ENCODE measurements at places on chromosomes 3 and 15.

- DNase-seq, result no peak
Observed at GRCh38 chr3:193372783-193373182, 5.8 kb downstream of the ATP13A5 start.

- DNase-seq, result no peak
Observed at GRCh38 chr3:57078344-57078634, 17.8 kb downstream of the SPATA12 start.

GRCh38 chr3:25903371-25904129, 113.7 kb downstream of the OXSM start:
- DNase-seq, result no peak

- no peak for DNase-seq
Observed at GRCh38 chr3:37571269-37571668, 290.4 kb upstream of the CTDSPL start.

DNA sequence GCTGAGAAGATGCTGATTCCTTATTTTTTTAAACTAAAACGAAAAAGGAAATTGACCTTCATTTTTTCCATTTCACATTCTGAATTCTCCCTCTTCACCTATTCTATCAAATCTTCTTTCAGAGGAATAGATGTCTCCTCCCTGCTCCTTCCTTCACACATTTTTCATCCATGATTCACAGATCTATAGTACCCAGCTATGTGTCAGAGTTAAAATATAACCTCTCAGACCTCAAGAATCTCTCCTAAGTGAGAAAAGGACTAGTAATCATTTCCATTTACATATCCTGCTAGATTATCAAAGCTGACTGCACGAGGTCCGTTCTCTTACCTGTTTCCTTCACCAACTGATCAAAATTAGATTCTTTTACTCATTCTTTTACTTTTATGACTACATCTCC, 1297.6 kb upstream of the ALCAM start:
- no peak for DNase-seq

- no peak for DNase-seq
Observed at GRCh38 chr3:59654123-59654479, 604.3 kb upstream of the CFAP20DC start.

GRCh38 chr3:44280077-44280476, 38.4 kb downstream of the TOPAZ1 start:
- DNase-seq, result no peak

DNA sequence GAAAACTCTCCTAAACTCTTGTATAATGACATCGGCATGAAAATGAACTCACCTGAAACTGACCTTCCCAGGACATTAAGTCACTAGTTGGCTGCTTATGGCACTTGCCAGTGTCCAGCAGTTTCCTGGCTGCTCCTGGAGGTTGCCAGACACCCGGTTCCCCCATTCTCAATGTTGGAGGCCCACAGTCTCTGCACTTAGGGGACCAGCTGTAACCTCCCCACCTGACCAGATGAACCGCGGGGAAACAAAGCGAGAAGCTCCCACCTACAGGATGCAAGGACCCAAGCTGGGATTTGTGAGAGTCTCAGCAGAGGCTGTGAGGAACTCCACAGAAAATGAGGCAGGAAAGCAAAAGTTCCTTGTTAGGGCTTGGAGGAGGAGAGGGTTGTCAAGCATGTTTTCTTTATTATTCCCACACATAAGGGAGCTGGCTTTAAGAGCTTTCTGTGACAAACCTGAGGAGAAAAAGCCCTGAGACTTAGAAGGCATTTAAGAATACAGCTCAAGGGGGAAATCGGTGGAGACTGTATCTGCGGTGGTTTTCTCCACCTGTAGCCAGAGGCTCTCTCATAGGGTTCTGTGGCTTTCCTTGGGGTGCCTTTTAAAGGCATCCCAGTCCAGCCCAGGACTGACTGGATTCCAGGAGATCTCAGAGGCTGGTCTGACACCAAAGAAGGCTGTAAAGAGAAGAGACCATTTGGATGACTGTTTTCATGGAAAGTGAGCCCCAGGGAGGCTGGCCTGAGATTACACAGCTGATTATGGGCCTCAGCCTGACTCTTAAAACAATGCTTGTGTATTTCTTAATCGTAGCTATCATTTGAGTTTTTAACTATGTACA, 4.6 kb downstream of the TPM1 start:
- DNase-seq, result no peak

GRCh38 chr3:42270561-42270960, 4.6 kb upstream of the CCK start:
- DNase-seq, result no peak

GRCh38 chr3:126903521-126903920, 79.4 kb upstream of the PLXNA1 start:
- DNase-seq, result no peak

GRCh38 chr15:84982301-84982920, 755 bp downstream of the PDE8A start:
- no peak for DNase-seq

GRCh38 chr3:131371688-131372066, 9.9 kb upstream of the NUDT16 start:
- DNase-seq, result no peak

Measured in stimulated activated CD8-positive, alpha-beta memory T cell treated with anti-CD3 and anti-CD28 coated beads, Interleukin-15, amount 100 ng/mL, for 1 hour (primary cell).